ENCODE measurements at places on chromosomes 1 and 21.

DNA sequence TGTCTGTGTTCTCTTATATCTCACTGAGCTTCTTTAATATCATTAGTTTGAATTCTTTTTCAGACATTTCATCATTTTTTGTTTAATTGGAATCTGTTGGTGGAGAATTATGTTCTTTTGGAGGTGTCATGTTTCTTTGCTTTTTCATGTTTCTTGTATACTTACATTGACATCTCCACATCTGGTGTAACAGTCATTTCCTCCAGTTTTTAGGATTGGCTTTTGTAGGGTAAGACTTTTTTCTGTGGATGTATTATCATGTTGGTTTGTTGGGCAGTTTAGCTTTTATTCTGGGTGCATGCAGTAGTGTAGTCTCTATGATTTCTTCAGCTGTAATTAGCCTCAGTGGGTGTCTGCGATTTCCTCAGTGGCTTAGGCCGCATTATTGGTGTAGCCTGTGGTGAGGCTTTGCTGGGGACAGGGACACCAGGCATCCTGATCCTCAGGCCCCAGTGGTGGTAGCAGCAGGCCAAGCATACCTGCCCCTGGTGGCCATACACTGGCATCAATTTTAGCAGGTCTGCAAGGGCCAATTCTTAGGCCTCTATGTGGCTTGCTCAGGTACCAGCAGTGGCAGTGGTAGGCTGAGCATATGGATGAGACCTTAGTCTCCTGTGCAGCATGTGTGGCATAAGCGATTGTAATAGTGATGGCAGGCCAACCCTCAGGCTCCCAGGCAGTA lies 77.6 kb upstream of the SAMD13 start:
- no peak for DNase-seq

GRCh38 chr1:31326461-31326860 lies 29.6 kb downstream of the ZCCHC17 start:
- no peak for DNase-seq

DNA sequence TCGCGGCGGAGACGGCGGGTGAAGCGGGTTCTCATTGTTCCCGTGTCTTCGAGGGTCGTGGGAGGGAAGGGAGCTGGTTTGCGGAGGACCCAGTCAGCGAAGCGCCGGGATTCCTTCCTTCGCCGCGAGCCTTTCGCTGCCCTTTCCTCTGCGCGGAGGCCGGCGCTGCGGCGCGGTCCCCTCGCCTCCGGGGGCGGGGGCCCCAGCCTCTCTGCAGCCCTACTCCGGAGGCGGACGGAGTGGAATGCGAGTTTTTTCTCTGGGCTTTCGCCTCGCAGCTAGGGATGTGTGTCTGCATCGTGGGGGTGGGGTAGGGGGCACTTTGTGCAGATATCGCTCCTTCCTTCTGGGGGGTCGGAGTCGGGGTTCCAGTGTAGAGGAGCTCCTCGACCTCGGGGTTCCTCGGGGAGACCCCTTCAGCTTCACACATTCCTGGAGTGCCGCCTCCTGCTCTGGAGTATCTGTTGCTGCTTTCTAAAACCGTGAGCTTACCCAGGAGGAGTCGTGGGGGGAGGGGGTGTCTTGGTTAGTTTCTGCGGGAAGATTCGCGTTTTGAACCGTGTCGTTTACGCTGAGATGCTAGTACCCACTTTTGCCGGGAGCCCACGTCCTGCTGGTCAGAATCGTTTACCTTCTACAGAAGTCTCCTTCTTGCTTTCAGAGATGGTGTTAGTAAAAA lies 595 bp downstream of the RNF2 start:
- no peak for DNase-seq

GRCh38 chr1:239566074-239566473 lies 179.7 kb downstream of the CHRM3 start:
- no peak for DNase-seq

DNA sequence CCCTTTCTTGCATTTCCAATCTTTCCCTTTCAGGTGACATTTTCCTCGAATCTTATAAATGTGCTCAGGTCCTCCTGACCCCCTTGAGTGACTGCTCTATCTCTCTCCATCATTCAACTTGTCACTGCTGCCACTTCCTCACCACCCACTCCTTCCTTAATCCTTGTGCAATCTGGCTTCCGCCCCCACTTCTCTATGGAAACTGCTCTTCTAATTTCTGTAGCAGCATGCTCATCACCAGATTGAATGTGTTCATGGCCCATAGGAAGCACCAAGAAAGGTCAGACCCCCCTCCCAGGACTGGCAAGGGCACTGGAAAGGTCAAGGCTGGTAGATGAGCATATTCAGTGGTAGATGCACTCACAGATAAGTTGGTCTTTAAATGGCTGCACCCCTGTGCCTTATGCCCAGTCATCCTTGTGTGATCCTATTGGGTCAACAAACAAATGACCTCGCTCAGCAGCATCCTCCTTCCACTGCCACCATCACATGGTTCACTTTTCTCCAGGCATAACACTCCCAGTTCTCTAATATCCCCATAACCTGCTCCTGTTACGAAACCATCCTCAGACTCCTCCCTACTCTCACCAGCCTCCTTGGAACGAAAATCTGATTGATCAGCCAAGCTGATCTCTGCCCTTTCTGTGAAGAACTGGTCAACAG lies 288.5 kb upstream of the POU3F1 start:
- no peak for DNase-seq

DNA sequence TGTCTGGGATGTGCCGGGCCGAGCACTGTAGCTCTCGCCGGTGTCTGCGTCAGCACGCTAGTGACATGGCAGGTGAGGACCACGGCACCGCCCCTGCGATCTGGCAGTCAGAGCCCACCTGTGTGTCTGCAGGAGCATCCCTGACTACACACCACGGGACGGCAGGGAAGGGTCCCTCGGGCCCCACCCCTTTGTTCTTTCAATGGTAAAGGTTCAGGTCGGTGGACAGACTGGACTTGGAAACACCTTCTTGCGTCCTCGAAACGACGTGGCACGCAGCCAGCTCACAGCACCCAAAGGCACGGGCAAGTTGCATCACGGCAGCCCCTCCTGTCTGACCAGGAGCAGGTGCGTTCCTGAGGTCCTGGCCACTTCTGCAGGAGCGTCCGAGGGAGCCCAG lies 3.7 kb upstream of the SAMD11 start:
- no peak for DNase-seq

- peak; percentile 19 for DNase-seq
Measured at GRCh38 chr21:35120631-35121180, 71.6 kb upstream of the RUNX1 start.

DNA sequence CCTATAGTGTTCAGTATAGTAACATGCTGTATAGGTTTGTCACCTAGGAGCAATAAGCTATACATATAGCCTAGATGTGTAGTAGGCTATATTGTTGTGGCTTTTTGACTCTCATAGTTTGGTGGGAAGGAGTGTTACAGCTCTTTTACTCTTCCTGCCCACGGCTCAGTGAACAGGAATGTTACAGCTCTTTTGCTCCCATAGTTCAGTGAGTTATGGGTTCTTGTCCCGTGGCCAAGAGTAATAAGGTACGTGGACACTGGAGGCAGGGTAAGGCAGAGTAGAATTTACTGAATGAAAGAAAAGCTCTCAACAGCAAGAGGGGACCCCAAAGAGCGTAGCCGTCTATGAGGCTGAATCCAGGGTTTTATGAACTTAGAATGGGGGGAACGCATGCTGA lies 734.3 kb downstream of the ADGRL2 start:
- no peak for DNase-seq

GRCh38 chr21:17554120-17554519 lies 41.3 kb downstream of the CXADR start:
- no peak for DNase-seq

DNA sequence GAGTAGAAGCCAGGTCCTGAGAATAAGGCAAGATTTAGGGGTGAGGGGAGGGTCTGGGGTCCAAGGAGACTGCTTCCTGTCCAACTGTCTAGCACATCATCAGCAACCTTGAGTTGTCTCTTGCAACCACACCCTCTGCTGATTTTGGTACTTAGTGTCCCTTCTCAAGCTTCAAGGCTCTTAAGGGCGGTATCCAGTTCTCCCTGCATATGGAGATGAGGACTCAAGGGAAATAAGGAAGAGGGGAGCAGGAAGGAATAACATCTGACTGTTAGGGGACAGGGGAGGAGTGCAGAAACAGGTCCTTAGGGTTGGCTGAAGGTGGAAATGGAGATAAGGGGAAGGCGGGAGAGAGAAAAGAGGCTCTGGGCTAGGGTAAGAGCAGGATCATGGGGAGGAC lies 12.3 kb downstream of the MYOG start:
- DNase-seq, result no peak

DNA sequence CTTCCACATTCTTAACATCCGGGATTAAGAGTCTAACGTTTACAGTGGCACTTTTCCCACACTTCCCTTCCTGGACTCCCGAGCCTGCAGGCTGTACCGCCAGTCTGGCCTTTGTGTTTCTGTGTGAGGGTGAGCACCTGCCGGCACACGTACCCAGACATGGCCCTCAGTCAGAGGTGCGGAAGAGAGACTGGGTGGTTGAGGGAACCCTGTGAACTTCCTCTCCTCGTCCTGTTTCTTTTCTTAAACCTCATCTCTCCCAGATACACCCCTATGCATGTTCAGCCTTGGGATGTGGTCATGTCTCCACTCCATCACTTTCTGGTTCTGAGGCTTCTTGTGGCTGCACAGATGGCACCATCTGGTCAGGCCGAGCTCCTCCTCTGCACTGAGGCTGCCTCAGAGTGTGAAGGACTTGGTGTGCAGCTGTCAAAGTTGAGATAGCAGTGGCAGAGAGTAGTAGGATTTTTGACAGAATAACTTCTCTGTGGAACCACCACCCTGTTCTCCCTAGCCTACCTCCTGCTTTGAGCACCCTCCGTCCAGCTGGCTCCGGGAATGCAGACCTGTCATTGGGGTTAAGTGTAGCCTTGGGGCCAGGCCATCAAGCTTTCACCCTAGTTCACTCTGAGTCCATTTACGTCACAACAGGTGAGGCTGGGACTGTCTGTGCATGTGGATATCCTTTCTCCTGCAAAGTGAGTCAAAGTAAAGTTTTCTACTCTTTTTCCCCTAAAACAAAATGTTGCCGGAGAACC lies 31.4 kb downstream of the VASH2 start:
- DNase-seq, result no peak

DNA sequence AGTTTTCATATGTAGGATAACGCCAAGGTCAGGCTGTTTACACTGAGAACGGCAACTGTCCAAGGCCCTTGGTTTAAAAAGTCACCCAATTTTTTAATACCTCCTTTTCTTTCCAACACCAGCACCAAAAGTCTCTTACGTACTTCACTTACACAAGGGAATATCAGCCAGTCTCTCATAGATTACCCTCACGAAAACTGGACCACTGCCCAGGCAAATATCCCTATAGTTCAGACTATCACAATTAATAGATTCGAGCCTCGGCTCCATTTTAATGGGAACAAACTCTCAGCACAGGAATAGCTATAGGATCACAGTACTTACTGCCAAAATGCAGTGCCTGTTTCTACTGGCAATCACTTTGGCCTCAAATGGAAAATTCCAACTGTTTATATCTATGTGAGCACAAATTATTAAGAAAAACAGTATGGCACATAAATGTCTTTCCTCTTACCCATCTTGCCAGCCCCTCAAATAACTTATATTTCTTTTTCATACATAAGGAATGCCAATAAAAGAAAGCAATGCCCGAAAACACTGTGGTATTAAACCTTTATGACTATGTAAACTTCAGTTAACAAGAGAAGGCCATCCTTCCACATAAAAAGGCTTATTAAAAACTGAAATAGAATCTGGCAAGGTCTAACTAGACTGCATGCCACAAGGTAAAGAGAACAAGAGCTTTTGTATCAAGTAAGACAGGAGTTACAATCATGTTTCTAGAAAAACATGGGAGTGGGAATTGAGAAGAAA lies 97.8 kb downstream of the SLC45A1 start:
- DNase-seq, result no peak

DNA sequence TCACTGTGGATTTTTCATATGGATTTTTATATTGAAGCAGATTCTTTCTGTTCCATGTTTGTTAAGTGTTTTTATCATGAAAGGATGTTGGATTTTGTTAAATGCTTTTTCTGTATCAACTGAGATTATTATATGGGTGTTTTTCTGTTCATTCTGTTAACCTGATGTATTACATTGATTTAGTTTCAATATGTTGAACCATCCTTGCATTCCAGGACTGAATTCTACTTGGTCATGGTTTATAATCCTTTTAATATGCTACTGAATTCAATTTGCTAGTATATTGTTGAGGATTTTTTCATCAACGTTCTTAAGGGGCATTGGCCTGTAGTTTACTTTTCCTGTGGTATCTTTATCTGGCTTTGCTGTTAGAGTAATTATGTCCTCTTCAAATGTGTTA lies 55.8 kb downstream of the CCDC30 start:
- no peak for DNase-seq

DNA sequence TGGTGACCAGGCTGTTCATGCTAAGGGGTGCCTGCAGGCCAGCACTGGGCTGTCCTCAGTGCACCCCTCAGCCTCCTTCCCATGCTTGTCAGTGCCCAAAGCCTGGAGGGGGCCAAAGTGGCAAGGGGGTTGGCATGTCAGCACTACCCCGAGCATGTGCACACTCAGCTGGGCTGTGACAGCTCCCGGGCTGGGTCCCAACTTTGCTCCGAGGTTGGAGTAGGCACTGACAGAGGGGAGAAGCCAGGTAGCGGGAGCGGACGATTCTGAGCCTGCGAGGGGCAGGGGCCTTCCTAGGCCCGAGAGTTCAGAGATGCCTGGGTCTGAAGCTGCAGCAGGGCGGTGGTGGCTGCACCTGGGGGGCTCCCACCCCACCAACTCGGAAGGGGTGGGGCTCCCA lies 119.0 kb downstream of the MAST2 start:
- DNase-seq, result no peak

DNA sequence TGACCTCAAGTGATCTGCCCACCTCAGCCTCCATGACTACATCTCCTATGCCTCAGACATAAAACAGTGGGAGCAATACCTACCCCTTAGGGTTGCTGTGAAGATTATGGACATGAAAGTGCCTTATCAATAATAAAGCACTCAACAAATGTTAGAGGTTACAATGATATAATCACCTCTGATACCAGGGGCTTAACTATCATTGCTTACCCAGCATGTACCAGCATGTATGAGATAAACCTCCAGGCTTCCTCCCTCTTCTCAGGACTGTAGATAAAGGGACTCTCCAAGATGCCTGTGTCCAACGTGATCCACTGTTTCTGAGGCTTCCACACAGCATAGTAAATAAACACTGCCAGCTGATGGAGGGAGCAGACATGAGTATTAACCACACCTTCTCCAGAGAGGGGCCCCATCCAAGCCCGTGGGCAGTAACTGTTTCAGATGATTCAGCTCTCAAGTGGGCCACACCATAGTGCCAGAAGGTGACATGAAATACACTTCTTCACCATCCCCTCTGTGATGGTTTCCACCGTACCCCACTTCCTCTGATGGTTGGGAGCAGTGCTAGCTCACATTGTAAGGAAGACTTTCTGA lies 26.2 kb downstream of the RHBDL2 start:
- DNase-seq, result no peak

GRCh38 chr1:84156210-84156621 lies 12.1 kb downstream of the PRKACB start:
- no peak for DNase-seq

DNA sequence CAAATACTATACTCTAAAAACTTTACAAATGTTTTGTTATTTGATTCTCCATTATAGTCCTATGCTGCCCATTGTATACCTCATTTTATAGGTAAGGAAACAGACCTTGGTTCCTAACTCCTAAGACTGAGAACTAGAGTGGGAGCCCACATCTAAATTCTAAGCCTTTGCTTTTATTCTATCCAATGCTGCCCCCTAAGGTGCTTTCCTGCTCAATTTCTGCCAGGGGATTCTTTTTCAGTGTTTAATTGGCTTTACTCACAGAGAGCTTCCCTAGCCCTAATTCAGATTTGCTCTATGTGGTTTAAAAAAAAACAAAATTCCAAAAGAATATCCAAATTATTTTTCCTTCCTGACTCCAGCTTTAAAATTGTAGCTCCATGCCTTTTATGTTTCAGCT lies 64.5 kb downstream of the KIF14 start:
- DNase-seq, result no peak

- no peak for DNase-seq
Measured at GRCh38 chr1:180501865-180502360, 464 bp downstream of the ACBD6 start.

Measured in SHP77 treated with DMSO at 0.1 percent for 48 hours (cell line).